ENCODE measurements at places on chromosomes 13 and 19.

DNA sequence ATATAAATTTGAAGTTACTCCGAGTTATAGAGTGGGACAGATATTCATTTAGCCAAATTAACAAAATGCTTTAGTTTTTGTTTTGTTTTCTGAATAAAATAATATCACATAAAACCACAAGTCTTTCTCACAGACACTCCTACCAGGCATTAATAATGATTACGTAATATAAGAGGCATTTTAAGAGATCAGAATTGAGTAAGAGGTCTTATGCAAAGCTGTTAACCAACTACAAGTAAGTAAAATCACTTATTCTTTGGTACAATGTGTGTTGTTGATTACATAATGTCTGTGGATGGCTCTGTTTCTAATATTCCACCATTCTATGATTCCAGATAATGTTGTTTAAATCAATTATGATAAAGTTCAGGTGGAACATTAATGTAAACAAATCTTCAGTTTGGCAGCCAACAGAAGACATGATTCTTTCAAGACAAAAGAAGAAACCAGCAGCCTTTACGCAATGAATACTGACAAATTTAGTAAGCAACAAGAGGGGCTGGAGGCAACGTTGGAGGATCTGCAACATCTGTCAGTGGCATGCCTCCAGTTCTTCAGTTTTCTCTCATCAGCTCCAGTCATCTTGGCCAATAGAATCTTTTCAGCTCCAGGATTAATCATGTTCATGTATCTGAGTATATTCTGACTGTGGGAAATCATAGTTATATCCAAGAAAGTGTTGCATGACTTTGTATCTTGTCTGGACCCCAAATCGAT lies 403.8 kb downstream of the SLITRK5 start:
- no peak for DNase-seq

DNA sequence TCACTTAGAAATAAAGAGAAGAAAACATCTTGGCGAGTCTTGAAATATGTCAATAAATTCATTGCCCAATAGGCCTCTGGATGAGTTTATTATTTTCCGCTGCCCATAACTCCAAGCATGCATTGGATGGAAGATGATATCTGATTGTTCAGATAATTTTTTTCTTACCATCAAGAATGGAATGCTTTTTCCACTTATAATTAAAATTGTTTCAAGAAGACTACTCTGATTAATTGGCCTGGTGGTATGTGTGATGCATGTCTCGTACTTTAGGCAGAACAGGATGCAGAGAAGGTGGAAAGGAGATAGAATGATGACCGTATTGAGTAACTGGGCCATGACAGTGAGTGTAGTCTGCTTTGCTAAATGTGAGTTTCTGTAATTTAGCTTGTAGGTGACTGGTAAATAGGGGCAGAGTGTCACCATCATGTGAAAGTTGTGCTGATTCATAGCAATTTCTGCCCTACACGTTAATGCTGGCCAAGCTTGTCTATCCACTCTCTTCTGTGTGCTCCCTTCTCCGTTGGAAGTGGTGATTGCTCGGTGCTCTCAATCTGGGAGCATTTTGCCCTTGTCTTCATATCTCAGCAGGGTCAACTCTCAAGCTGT lies 13.5 kb upstream of the SPATA13 start:
- no peak for DNase-seq

GRCh38 chr13:29175250-29175873 lies 355.2 kb downstream of the MTUS2 start:
- no peak for DNase-seq

DNA sequence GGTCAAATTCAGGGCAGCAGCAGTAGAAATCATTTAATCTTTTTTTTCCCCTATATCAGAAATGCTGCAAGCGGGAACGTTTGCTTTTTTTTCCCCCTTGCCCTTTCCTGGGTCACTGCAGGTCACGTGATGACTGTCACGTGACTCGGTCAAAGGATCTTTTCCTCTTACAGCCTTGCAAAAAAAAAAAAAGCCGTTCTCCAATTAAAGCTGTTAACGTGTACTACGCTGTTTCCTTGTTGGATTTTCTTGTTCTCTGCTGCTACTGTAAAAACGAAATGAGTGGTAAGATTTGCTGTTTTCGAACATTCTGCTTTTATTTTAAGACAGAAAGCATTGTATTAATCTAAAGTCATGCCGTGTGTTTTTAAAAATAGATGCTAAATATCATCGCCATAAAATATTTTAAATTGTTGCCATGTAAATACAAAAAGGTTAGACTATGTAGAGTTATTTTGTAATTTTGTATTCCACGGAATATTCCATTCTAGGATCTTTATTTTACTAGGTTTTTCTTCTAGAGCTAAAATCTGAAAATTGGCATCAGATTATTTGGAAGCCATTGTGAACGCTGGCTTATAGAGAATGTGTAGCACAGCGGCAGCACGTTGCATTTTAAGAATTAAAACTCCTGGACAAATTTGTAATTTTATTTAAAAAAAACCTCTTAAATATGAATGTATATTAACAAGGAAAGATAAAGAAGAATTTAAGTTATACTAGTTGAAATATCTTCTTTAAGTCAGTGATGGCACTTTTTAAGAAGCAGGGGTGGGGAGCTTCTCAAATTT lies 109.8 kb upstream of the MLNR start:
- DNase-seq: peak; percentile 69

DNA sequence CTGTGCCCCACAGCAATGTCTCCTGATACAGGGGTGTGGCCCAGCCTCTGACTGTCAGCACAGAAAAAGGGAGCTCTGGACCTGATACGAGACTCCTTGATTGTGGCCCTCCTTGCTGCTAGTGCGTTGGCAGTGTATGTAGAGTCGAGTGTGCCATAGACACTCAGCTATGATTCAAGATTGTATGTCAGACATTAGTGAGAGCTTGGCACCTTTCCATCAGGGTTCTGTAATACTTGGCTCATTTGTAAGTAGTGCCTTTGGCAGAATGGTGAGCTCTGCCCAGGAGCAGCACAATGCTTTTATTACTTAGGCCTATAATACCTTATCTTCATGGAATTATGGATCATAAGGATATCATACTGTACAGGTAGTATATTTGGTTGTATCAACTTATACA lies 83.4 kb downstream of the ATP8A2 start:
- DNase-seq: peak; percentile 22

DNA sequence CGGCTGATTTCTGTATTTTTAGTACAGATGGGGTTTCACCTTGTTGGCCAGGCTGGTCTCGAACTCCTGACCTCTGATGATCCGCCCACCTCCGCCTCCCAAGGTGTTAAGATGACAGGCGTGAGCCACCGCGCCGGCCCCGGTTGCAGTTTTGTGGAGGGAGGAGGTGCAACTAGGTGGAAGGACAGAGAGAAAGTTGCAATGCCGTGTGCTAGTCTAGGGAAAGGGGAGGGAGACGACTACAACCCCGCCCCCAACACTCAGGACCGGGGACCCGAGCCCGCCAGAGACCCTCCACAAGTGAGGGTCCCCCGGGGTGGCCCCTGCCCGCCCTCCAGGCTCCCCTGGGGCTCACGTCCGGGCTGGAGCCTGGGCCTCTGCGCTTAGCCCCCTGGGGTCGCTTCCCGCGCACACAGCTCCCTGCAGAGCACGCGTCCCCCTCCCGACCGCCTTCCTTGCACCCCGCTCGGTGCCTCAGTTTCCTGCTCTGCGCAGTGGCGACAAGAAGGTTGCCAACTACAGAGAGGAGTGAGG lies 1.2 kb upstream of the ARID3A start:
- no peak for DNase-seq

DNA sequence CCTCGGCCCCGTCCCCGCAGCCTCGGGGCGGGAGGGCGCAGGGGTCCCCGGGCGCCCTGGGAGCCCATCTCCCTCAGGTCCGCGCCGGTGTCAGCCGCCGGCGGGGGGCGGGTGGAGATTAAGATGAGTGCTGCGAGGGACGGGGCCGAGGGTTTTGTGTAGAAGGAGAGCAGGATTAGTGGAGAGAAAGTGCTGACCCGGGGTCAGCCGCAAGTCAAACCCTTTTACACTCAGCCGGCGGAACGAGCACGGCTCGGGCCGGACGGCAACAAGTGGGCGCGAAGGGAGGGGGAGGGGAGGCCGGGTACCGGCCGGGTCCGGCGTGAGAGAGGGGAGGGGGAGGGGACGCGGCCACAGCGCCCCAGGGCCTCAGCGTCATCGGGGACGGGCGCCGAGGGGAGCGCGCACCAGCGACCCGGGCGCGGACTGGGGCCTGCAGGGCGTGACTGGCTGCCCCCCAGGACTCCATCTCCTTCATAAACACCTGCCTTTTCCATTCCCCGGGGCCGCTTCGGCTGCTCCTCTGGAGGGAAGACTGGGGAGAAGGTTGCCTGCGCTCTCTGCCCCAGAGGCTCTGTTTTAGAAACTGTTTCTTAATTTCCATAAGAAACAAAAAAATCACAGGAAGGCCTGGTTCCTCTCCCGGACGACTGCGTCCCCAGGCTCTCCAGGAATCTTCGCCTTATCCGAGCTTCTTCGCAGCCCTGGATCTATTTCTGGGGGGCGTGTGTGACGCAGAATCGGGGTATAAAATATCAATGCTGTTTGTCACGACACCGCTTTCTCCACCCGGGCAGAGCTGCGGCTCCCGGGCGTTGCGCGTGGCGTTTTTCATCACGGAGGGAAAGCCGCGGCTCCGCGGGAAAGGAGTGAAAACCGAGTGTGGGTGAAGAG lies 6.5 kb downstream of the SOX1 start:
- DNase-seq: no peak
